ENCODE measurements at places on chromosomes 12 and 14. TPM values are rescaled to one million over a fixed set of nuclear protein-coding genes. Genes with fewer than 3 reads are reported as not detected.

The RNFT2 gene
- 4.1 TPM for total RNA-seq

The SERPINA3 gene
- total RNA-seq, result not detected

The LMBR1L gene
- 9.3 TPM for total RNA-seq

The SENP1 gene
- total RNA-seq, result 23.3 TPM

The FOXN4 gene
- not detected for total RNA-seq

GRCh38 chr12:85006206-85006605, 29.9 kb downstream of the TSPAN19 start:
- DNase-seq, result no peak

GRCh38 chr14:68979722-68980451, 785 bp upstream of the ACTN1 start:
- DNase-seq, result peak; percentile 39

DNA sequence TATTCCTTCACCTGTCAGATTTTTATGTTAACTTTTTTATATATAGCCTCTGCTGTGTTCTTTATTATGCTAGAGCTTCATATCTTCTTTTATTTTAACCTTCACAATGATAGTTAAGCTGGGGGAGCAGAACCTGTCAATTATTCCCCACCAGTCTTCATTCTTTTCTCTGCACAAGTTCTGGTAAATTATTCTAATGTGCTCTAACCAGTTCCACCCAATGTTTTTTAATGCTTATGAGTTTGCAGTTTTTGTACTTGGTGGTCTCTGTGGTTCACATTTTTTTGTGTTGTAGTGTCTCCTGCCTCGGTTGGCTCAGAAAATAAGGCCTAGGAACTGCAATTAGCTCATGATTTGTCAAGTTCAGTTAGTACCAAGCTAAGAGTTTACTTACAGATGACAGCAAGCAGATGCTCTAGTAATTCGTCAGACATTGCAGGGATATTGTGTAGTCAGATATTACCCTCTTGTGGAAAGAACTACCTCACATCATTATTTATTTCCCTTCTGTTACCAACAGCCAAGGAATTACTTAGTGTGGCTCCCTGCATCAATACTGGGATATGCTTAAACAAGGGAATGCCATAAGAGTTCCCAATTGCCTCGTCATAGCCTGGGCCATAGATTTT, 14.5 kb downstream of the DYRK2 start:
- no peak for DNase-seq

GRCh38 chr12:84554199-84554723, 358.3 kb downstream of the SLC6A15 start:
- no peak for DNase-seq

DNA sequence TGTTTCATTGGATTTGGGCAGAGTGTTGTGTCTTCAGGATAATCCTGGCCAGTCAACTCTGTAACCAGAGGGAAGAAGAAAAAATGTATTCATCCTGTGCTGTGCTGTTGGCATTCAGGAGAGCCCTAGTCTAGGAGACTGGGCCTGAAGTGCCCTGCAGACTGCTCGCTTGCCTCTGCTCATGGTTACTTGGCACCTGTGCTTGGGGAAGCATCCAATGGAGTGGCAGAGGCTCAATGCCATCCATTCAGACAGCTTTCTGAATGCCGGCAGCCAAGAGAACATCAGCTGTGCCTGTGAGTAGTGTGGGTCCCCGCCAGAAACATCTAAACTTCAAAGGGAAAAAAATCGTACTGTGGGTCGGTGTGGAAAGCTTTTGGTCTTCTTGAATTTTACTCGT, 124.2 kb downstream of the SRGAP1 start:
- no peak for DNase-seq

DNA sequence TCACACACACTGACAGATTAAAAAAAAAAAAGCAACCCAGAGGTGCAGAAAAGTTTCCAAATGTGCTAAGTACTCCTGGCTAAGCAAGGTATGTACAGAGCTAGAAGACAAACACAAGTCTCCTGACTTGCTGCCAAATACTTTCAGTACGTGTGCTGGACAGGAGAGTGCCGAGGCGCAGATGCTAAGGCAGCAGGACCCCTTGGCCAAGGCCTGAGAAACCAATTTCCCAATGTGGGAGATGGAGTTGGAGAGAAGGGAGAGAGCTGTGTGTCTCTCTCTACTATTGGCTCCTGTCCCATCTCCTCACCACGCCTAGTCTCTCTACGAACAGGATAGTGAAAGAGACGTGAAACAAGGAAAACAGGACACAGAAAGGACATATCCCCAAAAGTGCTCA, 5.3 kb downstream of the SPRYD3 start:
- no peak for DNase-seq

DNA sequence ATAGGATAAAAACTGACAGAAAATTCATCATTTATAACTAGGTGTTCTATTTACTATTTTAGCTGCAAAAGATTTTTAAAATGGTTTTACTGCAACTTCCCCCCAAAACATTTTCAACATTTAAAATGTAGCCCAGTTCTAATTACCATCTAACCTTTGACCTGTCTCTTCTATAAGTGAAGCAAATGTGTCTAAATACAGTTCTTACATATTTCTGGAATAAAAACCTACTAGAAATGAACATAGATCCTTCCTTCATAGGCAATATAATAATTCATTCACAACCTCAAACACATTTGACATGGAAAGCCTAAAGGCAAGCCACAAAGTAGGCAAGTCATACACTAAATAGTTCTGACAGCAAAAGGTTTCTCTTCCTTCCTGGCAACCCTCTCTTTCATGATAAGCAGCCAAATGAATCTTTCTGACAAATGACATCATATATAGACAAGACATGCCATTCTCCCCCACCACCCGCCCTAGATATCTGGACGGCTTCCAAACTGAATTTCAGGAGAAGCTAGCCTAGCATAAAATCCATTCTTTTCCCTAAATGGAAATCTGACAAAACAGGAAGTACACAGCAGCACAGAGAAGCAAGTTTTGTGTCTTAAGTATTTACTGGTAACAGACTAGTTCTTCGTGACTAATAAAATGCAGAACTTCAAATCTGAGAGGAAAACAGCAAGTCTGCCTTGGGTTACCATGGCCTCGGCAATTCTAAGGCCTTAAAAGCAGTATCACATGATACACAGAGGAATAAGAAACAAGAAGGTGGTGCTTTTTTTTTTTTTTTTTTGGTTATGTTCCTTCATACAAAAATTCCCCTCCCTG, 17.2 kb upstream of the ARID4A start:
- peak; percentile 94 for DNase-seq

GRCh38 chr12:26730481-26731350, 102.3 kb downstream of the ITPR2 start:
- DNase-seq, result no peak

Measured in Caki2 (cell line).